Hypothalamus (tissue), 51 donors: ENCODE measurements at places on chromosomes 16 and 17.

DNA sequence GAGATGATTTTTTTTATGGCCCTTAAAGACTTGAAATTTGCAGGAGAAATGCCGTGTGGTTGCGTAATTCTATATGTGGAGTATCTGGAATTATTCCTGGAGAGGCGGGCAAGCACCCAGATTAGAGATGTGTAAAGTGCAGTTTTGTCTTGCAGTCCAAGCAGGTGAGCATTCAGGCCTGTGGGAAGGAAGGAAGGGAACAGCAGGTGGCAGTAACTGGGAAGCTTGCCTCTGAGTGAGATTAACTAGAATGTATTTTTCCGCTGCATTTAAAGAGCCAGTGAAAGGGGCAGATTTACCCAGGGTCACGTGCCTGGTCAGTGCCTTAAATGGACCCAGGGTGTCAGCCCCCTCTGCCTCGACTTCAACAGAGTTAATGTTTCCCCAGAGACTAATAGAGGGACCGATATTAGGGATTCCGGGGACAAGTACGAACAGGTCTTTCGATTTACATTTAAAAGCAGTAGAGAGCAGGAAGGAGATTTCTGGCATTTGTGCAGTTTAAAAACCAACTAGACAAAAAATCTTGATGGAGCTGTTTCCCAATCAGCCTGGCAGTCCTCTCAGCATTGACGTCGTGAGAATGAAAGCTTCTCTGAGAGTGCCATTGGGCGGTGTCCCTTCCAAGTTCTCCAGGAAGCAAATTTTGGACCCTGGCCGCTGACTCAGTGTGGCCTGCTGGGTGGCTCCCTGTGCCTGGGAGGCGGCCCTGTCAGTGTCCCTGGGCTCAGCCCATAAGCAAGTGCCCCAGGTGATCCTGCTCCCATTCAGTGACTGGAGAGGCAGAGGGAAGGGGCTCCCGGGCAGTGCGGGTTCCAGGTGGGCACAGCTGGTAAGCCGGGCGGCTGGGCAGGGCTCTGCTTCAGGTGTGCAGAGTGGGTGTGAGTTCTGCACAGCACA, 38.2 kb downstream of the KSR1 start:
- no peak for DNase-seq

- no peak for DNase-seq
These were observed 31.0 kb downstream of the OMG start for GRCh38 chr17:31266042-31266441.

GRCh38 chr17:71516149-71516548, 604.7 kb upstream of the SOX9 start:
- no peak for DNase-seq

- no peak for DNase-seq
These were observed 2.9 kb downstream of the ZBTB4 start for GRCh38 chr17:7476494-7476893.

DNA sequence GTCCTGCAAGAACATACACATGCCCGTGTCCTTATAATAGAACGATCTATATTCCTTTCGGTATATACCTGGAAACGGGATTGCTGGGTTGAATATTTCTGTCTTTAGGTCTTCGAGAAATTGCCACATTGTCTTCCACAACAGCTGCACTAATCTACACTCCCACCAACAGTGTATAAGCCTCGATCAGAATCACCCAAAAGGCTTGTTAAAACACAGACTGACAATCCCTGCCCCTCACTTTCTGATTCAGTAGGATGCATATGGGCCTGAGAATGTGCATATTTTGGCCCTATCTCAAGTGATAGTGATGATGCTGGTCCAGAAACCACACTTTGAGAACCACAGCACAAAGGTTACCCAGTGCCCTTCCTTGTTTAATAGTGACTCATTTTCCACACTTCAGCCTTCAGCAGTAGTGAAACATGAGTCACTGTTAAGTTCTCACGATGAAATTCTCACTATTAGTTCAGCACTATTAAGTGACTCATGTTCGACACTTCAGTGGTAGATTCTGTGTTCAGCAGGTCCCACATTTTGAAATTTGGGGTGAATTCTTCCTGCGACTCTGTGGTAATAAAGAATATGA, 215.6 kb downstream of the GRIN2A start:
- DNase-seq = no peak

DNA sequence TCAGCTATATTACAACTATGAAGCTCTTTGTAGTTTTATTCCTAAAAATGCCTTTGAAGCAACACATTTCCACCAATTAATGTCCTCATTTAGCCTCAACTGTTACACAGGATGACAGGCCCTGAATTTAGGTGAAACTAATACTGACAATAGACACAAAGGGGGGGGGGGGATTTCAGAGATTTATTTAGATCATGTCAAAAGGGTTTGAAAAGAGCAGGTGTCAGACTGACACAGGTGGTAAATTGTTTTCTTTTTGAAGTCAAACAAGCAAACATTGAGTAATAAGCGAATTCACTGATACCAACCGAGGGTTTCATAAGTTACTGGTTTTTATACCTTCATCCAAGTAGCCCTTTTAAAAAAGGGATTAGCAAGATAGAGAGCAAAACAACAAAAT, 40.8 kb downstream of the KANSL1 start:
- no peak for DNase-seq

DNA sequence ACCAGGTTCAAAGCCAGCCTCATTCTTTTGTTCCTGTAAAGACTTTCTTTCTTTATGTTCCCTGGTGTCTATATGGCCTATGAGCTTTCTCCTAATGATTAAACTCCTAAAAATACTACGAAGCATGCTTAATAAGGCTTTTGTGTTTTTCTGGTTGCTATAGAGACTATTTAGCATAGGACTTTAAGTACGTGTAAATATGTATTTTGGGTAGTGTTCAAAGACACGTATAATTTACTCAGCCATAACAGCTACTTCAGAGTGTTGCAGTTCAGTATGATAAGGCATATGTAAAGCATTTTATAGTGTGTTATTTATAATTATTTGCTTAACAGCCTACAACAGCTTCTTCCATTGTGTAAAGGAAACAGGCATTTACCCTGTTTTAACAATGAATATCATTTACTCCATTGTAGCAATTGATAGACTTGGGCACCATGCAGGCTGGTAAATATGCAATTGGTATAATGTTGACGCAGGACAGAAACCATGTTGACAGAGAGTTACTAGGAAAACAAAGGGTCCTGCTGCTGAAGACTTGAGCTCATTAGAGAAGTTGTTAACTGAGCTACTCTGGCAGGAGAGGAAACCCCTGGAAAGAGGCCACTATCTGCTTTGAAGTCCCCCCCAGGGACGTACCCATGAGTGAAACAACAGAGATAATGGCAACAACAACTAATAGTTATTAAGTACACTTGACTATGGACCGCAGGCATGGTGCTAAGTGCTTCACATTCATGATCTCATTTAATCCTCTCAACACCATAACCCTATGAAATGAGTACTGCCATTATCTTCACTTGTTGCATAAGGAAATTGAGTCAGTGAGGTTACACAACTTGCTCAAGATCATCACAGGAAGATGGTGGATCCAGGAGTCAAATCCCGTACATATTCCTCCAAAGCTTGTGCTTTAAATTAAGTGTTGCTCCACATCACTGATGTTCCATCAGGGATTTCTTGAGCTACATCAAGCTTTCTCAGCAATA, 342.2 kb upstream of the DYNLRB2 start:
- no peak for DNase-seq

- no peak for DNase-seq
These were observed 362.0 kb downstream of the SEC14L1 start for GRCh38 chr17:77502626-77503292.

DNA sequence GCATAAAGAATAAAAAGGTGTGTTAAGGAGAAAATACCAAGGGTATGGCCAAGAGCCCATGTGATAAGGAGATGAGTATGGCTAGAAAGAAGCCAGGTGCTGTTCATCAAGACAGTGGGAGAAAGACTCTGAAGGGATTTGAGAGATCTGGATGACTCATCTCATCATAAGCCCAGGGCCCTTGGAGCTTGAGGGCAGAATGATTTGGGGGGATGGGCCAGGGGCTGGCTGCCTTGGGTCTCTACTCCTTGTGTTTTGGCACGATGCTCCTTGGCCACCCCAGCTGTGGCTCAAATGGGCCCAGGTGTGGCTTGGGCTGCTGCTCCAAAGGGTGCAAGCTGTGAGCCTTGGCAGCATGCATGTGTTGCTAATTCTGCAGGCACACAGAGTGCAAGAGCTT, 14.5 kb upstream of the TNFRSF13B start:
- DNase-seq = no peak

DNA sequence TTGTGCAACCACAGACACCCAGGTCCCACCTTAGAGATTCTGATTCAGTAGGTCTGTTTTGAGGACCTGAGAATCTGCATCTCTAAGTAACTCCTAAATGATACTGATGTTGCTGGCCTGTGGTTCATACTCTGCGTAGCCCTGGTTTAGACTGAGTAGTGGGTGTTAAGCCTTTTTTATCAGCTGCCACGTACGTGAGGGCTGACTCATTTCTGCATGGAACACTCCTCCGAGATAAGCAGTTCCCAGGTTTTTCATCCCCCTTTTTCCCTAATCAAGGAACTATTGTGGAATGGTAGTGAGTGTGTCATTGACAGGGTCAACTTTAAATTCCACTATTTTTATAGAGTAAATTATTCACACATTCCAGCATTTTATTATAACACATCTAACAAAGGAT, 26.1 kb downstream of the CDRT4 start:
- DNase-seq = no peak

DNA sequence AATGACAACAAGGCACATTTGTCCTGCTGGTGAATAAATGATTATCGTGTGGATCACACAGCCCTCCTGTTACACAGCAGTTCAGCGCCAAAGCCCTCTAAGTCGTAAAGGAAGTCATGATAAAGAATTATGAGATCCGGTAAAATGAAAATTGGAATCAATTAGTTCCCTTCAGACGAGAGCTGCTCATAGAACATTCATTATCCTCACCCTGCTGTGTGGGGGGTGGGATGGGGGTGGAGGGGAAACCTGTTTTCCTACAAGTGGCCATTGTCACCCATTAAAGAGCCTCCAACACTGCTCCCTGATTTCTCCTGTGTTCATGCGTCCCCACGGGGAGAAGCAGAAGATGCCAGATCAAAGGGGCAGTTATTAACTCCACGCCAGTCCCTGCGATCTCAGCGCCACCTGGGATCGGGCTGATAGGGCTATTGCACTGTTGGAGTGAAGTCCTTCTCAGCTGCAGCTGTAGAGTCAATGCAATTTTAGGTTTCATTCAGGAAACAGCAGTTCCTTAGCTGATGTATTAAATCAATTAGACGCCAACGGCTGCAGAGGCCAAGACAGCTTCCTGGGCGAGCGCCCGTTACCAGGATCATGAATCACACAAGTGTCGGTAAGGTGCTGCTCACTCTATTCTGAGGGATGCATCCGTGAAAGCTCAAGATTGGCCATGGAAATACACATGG, 19.2 kb upstream of the CACNG4 start:
- DNase-seq = no peak

- no peak for DNase-seq
These were observed 579.6 kb upstream of the CDH5 start for GRCh38 chr16:65786916-65787315.

DNA sequence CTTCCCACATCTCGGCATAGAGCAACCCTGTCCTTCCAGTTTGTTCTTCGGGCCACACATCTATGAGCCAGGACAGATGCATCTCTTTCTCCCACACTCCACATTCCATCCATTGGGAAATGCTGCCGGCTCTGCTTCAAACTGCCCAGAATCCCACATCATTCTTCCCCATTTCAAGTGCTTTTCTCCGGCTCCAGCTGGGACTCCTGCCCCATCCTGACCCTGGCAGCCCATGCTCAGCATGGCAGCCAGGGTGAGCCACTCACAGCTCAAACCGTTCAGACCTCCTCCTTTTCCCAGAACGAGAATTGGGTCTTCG, 132.8 kb upstream of the SDK2 start:
- no peak for DNase-seq

DNA sequence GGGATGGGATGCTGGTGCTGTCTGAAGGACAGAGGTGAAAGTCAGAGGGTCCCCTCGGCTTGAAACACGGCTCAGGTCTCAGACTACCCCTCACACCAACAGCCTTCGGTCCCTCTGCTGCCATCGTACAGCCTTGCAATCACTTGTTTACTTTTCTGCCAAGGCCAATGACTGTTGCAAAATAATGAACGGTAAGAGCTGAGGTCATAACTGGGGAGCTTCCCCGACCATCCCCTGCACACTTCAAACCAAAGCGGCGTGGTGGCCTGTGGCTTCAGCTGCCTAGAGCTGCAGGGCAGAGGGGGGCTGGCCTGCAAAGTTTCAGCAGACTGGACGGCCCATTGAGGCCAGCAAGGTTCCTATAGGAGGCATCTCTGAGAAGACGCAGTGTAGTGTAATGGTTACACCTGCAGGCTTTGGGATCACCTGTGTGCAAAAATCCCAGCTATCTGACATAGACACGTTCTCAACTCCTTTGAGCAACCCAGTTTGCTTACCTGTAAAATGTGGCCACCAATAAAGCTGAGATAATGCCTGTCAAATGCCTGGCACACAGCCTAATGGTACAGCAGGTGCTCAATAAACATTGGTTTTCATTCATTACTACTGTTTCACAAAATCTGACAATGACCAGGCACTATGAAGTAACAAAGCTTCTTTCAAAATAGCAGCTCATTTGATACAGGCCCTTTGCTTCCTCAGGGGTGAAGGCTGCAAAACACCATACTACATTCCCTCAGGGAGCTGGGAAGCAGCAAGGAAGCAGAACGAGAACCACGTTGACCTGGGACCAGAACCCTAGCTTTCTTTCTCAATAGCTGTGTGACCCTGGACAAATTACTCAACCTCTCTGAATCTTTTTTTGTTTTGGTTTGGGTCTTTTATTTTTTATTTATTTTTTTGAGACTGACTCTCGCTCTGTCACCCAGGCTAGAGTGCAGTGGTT, 5.0 kb downstream of the PAM16 start:
- DNase-seq = no peak

- no peak for DNase-seq
These were observed 13.9 kb upstream of the NCBP3 start for GRCh38 chr17:3859940-3860339.

- DNase-seq = no peak
These were observed 16.2 kb upstream of the MTMR4 start for GRCh38 chr17:58530655-58531054.

DNA sequence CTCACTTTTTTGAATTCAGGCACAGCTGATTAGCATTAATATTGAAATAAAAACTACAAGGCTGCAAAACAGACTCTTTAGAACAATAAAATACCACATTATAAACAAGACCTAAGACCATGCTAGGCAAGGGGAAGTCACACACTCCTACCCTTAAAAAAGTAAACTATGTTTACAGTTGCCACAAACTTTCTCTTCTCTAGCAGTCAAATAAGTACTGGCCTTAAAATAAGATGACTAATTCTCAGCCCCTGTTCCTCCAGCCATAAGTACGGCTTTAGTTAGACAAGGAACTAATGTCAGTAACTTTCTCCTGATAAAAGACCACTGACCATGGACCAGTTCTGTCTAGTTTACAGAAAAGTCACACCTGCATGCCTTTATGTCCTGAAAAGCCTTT, 19.5 kb upstream of the CPHXL start:
- DNase-seq = no peak

- no peak for DNase-seq
These were observed 26.9 kb downstream of the NSMCE1 start for GRCh38 chr16:27241658-27242057.
